ENCODE measurements at places on chromosomes 4 and X.

GRCh38 chr4:40837094-40837870 is 87.5 kb downstream of the NSUN7 start:
- DNase-seq, result no peak

GRCh38 chr4:10736266-10736665 is 51.7 kb upstream of the CLNK start:
- no peak for DNase-seq

- no peak for DNase-seq
These were observed 133.7 kb upstream of the CPXCR1 start for GRCh38 chrX:88613338-88613737.

GRCh38 chrX:139811942-139812629 is 104.1 kb upstream of the MCF2 start:
- DNase-seq, result no peak

GRCh38 chr4:26589705-26590104 is 5.8 kb downstream of the TBC1D19 start:
- no peak for DNase-seq

DNA sequence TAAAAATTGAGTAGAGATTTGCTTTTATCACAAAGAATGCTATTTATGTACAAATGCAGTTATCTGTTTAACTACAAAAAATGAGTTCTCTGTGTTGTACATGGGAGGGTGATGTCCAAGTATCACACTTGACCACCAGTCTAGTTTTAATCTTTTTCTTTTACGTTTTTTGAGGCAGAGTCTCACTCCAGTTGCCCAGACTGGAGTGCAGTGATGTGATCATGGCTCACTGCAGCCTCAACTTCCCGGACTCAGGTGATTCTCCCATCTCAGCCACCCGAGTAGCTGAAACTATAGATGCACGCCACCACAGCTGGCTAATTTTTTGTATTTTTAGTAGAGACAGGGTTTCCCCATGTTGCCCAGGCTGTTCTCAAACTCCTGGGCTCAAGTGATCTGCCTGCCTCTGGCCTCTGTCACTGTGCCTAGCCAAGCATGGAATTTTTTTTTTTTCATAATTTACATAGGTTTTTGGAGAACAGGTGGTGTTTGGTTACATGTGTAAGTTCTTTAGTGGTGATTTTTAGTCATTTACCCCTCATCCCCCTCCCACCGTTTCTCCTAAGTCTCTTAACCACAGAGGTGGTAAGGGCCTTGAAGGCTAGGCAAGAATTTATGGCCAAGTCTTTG is 47.9 kb upstream of the RPA4 start:
- DNase-seq, result no peak

- no peak for DNase-seq
These were observed 52.9 kb downstream of the SCLT1 start for GRCh38 chr4:129040471-129040870.

- DNase-seq, result no peak
These were observed 246.4 kb downstream of the SH2D1A start for GRCh38 chrX:124592744-124593143.

- DNase-seq, result no peak
These were observed 83.6 kb downstream of the PPP1R2C start for GRCh38 chrX:42694260-42694815.

DNA sequence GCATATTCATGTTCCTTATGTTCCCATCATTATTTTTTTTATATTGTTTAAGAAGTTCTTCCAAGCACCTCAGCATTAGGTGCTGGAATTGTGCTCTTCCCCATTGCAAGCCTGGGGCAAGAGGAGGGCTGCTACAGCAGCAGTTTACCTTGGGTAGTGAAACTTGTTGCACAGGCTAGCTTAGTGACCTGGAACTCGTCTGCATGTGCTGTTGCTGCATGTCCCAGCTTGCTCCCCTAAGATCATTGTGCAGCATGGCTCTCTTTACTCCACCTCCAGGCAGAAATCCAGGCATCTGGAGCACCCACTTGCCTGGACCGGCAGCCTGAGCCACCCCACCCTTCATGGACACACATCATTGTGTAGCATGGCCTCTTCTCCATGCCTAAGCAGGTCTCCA is 776.0 kb downstream of the GLUD2 start:
- DNase-seq, result no peak

Data from CD4-positive, alpha-beta T cell treated with Interleukin-12 subunit alpha and Interleukin-12 subunit beta, for 1 hour (primary cell).